KG1 (cell line): ENCODE measurements at places on chromosomes 2 and 18.

- DNase-seq = no peak
These were observed 19.4 kb upstream of the ZBTB7C start for GRCh38 chr18:48428475-48429177.

DNA sequence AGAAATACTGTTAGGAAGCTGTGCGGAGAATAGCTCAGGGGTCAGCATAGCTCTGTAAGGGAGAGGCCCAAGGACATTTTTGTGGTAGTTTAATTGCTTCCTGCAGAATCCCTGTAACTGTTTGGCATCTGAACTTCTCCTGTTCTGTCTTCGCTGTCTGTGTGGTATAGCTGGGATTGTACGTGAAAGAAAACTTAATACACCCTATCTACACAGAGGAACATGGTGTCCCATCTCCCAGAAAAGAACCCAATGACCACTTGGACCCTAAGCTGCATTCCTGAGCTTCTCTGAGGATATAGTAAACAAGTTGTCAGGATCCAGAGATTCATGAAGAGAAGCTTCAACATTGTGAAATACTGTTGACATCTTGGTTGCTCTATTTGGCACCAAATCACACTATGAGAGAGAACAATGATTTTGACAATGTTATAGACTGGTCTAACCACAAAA lies 81.3 kb downstream of the CDC42EP3 start:
- no peak for DNase-seq

GRCh38 chr18:8162802-8163201 lies 446.4 kb upstream of the RAB12 start:
- DNase-seq = no peak

GRCh38 chr2:196987298-196987648 lies 60.8 kb upstream of the PGAP1 start:
- DNase-seq = no peak

DNA sequence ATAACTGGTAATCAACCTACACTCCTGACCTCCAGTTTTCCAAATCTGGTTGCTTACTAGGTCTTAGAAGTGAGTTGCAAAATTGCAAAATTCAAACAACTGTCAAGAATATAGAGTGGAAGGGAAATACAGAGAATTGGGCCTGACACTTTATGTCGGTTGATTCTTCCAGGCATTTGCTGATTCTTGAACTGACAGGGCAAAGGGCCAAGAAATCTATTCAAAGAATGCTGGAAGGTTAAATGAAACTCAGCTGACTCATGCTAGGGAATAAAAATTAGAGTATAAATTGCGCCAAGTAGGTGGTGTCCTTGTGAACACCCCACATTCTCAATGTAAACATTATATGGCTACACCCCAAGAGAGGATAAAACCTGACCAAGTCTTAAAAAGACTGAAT lies 21.5 kb upstream of the ZSCAN30 start:
- no peak for DNase-seq

DNA sequence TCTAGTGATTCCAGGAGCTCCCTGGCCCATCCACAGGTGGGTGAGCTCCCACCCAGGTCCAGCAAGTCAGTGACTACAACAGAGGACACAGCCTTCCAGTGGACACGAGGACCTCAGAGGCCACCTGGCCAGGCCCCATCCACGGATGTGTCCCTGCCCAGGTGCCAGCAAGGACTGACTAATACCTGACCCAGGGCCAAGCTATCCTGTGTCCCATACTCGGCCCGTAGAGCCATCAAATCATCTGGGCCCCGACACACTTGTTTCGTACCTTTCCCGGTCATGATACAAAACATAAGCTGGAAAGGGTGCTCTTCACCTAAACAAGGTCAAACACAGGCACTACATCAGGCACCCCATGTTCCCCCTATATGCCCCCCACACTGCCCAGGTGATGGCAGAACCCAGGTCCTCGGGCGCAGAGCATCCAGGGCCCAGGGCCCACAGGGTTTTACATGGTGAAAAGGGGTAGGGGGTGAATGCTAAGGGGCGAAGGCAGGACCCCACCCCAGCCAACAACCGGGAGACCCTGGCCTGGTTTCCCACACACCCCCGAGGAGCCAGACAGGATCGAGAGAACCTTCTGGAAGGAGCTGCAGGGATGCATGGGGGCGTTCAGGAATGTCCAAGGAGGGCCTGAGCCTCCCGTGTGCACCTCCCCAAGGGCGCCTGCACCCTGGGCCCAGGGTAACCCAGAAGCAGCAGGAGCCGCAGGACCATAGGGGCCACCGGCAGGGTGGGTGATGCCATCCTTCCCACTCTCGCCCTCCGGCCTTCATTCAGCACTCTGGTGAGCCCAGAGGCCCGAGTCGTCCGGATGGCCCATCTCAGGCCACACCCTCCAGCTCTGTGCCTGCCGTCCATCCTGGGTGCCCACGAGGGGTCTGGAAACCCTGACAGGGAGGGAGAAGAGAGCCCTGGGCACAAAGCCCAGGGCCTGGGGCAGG lies 94.3 kb downstream of the HDAC4 start:
- DNase-seq = no peak

- DNase-seq = no peak
These were observed 782 bp downstream of the MTA3 start for GRCh38 chr2:42569116-42569711.

DNA sequence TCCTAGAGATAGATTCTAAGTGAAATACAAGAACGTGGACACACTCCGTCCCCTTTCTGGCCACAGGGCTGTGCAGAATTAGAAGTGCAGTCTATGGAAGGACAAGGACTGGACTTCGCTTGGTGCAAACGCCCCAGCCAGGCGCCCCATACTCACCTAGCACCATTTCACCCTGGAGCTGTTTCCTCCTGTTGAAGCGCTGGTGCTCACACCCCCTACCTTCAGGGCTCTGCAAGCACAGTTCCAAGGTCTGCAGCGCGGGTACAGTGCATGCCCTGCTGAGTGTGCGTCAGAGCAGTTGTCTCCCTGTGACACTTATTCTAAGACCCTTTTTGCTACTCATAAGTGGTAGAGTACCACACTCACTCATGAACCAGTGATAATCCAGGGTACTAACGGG lies 3.0 kb downstream of the HPCAL1 start:
- no peak for DNase-seq

GRCh38 chr2:11602563-11603204 lies 67.3 kb downstream of the NTSR2 start:
- no peak for DNase-seq

- DNase-seq = no peak
These were observed 15.9 kb downstream of the KIDINS220 start for GRCh38 chr2:8821276-8822217.

DNA sequence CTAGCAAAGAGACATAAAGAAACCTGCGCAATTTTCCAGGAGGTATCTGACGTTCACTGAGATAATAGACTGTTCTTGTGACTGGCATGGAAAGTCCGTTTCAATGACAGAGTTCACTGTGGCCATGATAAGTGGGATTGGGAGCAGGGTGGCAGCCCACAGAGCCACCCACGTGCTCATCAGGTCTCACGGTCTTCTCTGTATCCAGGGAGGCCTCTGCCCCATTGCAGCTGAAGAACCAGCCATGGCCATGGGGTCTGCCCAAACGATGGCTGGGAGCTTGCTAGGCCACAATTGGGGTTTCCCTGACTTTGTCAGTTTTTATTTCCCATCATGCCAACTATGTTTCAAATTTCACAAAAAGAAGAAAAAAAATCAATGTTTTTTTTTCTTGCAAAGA lies 57.2 kb downstream of the PDCL3 start:
- DNase-seq = no peak

DNA sequence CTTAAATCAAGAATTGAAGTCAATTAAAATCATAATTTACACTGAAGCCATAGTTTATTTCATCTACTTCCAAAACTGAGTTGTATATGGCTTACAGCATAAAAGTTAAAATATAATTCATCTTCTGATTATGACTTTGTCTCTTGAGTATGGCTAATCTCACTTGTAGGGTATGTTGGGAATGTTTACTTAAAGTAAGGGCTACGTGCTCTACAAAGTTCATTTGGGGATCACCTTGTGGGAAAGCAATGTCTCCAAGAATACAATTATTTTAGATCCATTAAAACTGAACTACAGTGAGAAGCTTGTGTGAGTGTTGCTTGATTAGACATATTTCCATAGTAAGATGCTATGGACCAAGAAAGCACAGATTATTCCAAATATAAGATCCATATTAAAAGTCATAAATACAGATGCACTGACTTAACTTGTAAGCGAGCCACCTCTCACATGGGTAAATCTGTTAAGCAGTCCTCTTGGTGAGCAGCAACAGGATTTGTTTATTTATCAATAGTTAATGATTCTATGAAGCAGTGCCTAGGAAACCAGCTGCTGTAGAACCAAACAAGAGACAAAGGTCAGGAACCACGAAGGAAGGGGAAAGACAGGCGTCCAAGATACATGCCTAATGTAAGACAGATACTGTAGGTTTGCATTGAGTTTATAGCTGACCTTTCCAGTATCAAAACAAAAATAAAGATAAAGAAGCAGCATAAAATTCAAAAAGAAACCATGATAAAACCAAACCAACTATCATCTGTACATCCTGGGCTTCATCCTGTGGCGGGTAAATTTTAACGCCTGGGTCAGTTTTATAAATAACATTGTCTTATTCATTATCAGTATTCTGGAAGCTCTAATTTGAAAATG lies 24.8 kb downstream of the DSG4 start:
- no peak for DNase-seq

DNA sequence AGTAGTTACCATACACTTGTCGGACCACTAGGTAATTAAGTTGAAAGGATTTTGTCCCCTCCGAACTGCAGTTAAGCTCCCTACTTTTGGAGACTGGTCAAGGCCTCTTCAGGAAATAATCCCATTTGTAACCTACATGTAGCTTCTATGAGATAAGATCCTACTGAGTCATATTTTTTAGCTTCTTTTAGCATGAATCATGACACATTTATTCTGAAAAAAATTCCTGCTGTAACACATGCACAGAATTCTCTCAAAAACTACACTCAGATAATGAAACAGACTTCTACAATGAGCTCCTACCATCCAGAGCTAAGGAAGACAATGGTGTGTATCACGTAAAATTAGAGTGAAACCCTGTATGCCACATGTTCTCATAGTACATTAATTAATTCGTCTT lies 100.7 kb upstream of the CCDC195 start:
- no peak for DNase-seq
